Thoracic aorta (tissue), 2 donors: ENCODE measurements at places on chromosomes 13 and 19.

GRCh38 chr13:43273362-43273761 is 250.0 kb downstream of the DNAJC15 start:
- no peak for DNase-seq

GRCh38 chr13:31242916-31243315 is 43.1 kb downstream of the B3GLCT start:
- DNase-seq = no peak

GRCh38 chr13:76944456-76944855 is 3.9 kb upstream of the ACOD1 start:
- no peak for DNase-seq

GRCh38 chr13:81104035-81104715 is 763.2 kb upstream of the SPRY2 start:
- DNase-seq = no peak

DNA sequence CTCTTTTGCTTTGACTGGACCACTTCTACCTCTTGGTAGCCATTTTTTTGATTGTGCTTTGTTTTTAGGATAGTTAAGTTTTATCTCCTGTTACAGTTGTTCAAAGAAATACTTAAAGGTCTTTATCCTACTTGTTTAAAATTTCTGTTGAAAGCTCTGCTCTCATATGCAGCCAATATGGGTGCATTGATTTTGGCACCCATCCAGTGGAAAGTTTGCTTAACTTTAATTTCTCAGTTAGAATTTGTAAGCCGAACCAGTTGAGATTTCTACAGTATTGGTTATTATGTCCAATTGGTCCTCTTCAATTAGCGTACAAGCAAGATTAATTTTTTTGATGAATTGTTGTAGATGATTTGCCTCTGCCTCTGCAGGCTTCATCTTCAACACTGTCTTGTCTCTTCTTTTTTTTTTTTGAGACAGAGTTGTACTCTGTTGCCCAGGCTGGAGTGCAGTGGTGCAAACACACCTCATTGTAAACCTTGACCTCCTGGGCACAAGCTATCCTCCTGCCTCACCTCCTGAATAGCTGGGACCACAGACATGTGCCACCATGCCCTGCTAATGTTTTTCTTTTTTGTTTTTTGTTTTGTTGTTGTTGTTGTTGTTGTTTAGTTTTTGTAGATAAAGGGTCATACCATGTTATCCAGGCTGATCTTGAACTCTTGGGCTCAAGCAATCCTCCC is 65.3 kb downstream of the MAB21L1 start:
- DNase-seq = no peak

DNA sequence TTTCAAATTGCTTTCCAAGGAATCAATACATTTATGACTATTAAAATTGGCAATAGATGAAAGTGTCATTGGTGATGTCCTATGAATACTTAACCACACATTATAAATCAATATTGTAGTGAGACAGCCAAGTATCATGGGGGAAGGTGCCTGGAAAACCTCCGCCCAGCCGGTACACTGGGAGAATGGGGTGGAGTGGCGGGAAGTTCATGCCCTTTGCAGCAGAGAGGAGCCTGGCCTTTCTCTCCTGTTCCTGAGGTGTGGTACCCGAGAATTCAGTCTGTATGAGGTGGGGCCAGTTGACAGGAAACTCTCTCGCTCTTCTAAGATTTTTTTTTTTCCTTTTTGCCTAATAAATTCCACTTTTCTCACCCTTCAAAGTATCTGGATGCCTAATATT is 25.4 kb upstream of the ABCC4 start:
- no peak for DNase-seq

GRCh38 chr19:21921691-21922180 is 85.8 kb upstream of the ZNF43 start:
- no peak for DNase-seq

DNA sequence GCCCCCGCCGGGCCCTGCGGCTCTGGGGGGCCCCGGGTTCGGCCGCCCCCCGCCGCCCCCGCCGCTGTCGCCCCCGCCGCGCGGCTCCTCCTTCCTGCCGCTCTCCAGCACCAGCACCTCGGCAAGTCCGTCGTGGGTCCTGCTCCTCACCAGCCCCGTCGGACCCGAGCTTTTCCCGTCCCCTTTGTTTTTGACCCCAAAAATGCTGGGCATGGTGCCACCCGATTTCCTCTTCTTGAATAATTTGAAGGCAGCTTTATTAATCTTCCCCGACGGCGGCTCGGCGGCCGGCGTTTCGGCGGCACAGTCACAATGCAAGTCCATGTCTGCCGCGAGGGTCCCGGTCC is 945 bp downstream of the AMER2 start:
- DNase-seq = no peak

- DNase-seq = no peak
Observed at GRCh38 chr13:88622362-88622973, 951.3 kb downstream of the SLITRK5 start.

GRCh38 chr19:15199661-15200552 is 888 bp downstream of the NOTCH3 start:
- DNase-seq = no peak

DNA sequence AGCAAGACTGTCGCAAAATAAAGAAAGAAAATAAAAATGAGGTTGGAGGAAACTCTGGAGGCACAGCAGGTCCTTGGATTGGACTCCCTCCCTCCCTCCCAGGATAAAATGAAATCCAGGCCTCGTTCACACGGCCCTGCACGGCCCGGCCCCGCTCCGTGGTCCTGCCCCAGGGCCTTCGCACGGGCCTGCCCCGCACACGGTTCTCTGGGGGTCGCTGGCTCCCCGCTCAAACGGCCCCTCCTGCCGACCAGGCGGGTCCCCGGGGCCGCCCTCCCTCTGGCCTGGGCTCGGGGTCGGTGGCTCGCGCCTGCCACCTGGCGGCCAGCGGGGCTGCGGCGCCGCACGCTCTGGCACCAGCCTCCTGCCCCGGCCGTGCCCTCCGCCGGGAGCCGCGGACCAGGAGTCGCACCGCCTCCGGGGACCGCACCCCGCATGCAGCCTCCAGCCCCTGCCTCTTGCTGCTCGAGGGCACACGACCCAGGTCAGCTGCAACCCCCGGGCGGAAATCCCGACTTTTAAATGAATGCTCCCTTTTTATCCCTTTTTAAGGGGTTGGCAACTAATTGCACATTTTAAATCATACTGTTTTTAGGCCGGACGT is 1.5 kb upstream of the WDR18 start:
- DNase-seq = no peak

DNA sequence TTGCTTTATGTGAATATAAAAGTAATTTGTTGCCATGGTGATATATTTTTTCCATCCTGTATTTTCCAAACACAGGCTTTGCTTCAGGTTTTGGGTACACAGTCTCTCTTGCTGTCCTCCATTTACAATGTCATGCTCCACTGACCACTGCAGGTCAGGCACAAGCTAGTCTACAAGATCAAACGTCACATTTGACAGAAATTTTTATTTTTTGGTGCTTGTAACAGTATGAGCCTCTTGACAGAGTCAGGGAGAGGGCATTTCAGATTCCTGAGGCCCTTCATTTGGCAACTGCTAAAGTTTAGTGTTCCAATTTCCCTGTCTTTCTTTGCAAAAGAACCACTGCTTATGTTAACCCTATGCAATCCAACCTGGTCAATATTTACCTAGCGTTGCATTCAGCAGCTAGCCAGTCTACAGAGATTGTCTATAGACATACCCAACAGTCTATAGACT is 175.0 kb downstream of the RFC3 start:
- no peak for DNase-seq

- DNase-seq = no peak
Observed at GRCh38 chr19:2048959-2049740, 1.9 kb downstream of the MKNK2 start.

DNA sequence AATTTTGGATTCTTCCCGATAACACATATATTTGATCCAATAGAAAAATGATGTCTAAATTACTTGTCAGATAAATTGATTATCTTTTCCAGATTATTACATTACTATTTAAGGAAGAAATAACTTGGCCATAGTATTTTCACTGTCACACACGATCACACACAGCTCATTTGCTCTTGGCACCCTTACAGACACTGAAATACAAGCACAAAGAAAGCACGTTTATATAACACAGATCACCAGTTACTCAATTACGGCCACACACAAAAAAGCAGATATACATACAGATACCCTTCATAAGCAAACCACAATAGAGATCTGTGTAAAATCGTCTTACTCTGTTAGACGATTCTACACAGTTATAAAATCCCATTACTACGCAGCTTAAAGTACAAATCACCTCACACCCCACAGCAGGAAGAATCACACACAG is 716 bp upstream of the ZNF420 start:
- no peak for DNase-seq

DNA sequence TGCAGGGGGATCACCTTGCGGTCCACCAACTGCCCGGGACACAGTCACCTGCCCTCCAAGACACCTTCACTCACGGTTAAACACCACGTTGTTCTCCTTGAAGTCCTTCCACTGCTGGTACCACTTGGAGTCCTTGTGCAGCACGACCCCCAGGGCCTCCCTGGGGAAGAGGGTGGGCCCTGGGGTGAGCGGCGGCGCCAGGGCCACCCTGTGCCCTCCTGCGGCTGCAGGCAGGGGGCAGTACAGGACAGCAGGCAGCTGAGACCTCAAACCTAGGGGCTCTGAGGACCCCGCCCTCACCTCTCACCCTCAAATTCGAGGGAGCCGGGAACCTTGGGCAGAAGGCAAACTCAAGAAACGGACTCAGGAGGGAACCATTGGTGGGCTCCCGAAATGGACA is 7.5 kb upstream of the CTXN1 start:
- DNase-seq = no peak

GRCh38 chr19:43132696-43133095 is 50.2 kb upstream of the PSG2 start:
- DNase-seq = no peak

DNA sequence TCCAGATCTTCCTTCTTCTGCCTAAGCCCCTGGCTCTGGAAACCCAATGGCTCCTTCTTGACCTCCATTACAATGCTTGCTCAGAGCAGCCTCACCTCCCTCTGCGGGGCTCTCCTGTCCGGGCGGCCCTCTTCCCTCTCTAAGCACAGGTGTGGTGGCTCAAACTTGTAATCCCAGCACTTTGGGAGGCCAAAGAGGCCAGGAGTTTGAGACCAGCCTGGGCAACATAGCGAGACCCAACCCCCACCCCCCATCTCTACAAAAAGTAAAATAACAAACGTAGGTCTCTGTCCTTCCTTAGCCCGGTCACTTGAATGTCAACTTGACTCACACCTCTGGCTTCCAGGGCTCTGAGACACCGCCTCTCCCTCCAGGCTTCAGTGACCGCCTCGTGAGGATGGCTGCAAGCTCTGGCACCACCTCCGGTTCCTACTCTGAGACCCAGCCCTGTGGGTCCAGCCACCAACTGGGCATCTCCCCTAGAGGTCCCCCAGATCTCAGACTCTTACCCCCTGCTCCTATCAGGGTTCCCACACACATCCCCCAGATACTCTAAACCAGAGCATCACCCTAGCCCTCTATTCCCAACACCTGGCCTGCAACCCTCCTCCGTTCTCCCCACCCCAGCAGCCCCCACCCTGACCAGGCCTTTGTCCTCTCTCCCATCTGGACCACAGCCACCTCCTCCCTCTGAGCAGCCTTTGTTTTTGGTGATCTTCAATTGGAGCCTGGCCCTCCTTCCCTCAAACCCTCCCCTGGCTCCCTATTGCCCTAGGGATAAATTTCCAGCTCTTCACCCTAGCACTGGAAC is 4.7 kb upstream of the TLE2 start:
- no peak for DNase-seq

DNA sequence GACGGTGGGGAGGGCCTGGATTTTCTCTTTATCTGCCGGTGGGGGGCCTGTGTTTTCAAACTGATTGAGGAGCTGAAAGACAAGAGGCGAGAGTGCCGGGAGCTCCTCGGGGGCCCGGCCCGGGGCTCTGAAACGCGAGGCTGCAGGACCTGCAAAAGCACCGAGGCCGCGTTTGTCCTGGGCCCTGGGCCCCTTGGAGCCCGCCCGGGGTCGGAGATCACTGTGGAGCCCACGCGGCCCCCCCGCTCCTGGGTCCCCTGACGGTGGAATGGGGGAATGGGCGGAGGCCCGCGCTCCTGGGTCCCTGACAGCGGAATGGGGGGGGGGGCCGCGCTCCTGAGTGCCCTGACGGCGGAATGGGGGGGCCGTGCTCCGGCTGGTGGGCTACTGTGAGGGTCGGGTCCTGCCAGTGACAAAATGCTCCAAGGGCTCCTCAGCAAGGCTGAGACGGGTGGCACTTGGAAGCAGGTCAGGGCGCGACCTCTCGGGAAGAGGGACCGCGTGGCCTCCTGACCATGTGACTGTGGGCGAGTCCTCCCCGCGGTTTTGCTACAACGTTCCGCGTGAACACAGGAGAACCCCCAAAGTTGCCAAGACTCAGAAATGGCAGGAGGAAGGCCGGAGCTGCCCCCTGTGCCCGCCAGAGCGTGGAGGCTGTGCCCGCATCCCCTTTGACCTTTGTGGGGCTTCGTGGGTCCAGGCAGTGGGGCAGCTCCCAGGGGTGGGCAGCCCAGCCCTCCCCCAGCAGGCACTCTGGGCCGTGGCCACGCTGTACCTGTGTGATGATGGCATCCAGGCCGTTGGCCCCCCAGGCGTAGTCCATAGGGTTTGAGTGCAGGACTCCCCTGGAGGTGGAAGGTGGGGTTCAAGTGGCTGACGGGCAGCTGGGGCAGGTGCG is 9.5 kb downstream of the FGF22 start:
- no peak for DNase-seq

DNA sequence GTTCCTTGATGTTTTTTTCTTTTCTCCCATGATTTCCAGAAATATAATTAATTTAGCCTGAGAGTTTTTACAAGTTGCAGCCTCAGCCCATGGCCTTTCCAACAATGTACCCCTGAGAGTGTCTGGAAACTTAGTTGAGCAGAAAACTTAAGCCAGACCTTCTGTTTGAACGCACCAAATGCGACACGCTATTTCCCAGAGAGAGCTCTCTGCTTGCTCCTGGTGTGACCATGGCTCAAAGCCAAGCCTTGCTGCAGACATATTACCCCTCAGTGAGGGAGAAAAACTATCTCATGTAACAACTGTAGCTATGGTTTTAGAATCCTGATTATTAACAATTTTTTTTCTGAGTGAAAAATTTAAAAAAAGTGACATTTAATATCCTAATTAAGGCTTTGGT is 1204.5 kb upstream of the SLC10A2 start:
- no peak for DNase-seq

DNA sequence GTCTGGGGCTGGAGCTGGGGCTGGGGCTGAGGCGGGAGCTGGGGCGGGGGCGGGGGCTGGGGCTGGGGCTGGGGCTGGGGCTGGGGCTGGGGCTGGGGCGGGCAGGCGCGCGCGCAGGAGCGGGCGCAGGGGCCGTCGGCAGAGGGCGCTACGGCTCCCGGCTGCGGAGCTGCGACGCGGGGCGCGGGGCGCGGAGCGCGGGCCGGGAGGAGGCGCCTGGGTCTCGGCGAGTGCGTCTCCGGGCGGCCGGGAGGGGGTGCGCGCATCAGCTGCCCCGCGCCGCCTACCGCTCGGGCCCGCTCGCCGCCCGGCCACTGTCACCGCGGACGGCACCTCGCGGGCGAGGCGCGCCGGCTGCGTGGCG is 422 bp upstream of the MTUS2 start:
- no peak for DNase-seq

DNA sequence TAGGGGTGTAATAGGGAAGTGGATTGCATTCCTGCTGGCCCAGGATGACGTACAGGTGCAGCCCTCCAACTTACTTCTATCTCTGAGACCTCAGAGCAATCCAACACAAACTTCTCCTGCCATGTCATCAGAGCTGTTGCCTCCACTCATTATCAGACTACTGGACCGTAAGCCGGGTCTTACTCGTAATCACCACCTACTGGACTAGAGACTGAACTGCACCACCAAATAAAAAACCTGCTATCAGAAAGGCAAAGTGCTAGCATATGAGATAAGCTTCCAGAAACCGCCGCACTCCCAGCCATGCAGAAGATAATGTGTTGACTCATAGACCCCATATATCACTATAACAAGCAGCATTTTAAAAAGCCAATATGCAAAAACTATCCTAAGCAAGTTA is 102.0 kb downstream of the SLITRK1 start:
- no peak for DNase-seq

- DNase-seq = no peak
Observed at GRCh38 chr19:21221693-21222092, 79.9 kb downstream of the ZNF431 start.
